ENCODE measurements at places on chromosomes 5 and 9.

- no peak for DNase-seq
Observed at GRCh38 chr9:15306068-15306756, 804 bp downstream of the TTC39B start.

GRCh38 chr5:139669662-139670368 lies 21.7 kb downstream of the CXXC5 start:
- no peak for DNase-seq

DNA sequence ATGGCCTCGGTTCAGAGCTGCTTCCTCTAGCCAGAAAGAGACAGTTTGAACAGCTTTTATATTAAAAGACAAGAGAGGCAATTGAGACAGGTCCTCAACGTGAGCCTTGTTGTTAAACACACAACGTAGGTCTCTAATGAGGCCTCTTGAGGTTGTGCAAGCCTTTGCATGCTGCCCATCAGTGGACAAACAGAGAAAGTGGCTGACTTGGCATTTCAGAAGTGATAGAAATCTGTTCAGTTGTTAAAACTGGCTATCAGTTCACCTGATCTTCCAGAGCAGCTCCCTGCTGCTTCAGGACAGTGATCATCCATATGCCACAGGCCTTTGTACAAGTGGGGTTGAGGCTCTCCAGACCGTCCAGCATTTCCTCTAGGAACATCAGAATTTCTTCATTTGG lies 58.8 kb downstream of the MROH2B start:
- DNase-seq = no peak

GRCh38 chr5:14801792-14802191 lies 69.8 kb downstream of the ANKH start:
- DNase-seq = no peak

DNA sequence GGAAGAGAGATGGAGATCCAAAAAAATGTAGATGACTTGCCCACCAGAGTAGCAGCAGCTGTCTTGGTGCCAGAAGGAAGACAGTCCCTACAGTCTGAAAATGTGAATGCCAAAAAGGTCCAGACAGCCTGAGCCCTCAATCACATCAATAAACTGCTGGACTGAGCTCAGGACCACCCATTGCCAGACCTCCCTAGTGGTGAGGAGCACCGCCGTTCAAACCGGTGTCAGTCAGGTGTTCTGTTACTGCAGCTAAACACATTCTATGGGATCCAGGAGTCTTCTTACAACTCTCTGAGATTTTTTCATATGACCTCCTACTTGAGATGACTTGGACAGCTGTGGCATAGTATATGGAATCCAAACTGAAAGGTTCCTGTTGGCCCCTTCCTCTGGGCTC lies 32.0 kb upstream of the OTP start:
- no peak for DNase-seq

GRCh38 chr5:135921388-135921787 lies 25.7 kb upstream of the IL9 start:
- no peak for DNase-seq

- no peak for DNase-seq
Observed at GRCh38 chr5:137696481-137696880, 39.4 kb downstream of the KLHL3 start.

DNA sequence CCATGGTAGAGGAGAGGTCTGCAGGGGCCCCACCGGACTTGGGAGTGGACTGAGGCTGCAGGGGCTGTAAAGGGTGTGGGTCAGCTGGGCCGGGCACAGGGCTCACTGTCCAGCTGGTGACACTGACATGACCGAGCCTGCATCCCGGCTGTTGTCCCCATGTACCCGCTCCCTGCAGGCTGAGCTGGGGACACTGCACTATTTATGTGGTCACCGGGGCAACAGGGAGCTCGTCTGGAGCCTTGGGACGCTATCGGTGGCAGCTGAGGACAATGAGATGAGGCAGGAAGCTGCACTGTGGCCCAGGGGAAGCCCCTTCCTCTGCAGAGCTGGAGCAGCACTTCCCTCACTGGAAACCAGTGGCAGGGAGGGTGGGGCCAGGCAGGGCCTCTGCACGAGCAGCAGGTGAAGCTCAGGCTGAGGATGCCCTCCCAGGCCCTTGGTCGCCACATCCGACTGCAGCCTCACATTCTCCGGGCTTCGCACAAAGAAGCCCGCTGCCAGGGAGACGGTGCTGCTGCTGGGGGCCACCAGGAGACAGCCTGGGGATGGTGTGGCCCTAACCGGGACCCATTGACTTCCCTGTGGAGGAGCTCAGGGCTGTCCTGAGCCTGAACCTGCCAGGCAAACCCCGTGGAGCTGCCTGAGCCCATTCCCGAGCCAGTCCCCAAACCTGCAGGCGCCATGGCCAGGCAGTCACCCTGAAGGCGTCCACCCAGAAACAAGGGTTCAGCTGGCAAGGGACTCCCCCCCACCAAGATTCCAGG lies 26.4 kb downstream of the ZDHHC11B start:
- DNase-seq = no peak

DNA sequence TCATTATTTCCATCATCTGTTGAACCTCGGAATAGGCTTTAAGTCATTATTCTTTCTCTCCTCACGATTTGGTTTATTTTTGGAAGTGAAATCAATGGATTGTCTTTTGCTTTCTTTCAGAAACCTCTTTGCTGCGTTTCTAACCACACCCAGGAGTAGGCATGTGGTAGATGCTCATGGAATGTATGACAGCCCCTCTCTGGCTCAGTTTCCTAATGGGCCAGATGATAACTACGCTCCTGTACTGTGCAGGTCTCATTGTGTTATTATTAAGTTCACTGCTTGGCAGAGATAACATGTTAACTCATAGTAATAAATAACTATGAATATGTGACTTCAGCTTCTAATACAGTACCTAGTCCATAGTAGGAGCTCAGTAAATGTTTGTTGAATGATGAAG lies 175.5 kb upstream of the KLF4 start:
- no peak for DNase-seq

DNA sequence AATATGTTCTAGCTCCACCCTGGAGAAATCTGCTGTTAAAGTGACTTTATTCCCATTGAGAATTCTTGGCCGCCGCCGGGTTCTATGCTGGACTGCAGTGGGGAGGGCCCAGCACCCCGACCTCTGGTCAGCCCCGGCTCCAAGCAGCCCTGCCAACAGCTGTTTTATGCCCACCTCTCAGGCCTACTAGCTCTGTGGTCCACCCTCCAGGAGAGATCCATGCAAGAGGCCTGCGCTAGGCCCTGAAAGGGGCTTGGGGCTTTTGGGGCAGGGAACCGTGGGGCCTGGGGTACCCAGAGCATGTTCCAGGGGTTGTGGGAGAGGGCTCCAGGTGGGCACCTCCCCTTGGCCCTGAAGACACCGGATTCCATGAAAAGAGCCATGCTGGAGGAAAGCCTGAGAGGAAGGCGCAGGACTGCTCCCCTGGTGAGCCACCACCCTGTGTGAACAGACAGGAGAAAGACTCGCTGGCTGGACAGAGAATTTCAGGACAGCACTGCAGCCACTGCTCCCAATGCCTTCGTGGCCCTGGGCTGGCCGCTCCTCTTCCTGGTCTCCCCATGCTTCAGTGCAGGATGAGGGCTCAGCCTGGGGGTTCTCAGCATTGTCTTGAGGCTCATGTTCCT lies 44.6 kb upstream of the RUFY1 start:
- no peak for DNase-seq

GRCh38 chr9:84439250-84439649 lies 98.7 kb upstream of the SLC28A3 start:
- DNase-seq = no peak

DNA sequence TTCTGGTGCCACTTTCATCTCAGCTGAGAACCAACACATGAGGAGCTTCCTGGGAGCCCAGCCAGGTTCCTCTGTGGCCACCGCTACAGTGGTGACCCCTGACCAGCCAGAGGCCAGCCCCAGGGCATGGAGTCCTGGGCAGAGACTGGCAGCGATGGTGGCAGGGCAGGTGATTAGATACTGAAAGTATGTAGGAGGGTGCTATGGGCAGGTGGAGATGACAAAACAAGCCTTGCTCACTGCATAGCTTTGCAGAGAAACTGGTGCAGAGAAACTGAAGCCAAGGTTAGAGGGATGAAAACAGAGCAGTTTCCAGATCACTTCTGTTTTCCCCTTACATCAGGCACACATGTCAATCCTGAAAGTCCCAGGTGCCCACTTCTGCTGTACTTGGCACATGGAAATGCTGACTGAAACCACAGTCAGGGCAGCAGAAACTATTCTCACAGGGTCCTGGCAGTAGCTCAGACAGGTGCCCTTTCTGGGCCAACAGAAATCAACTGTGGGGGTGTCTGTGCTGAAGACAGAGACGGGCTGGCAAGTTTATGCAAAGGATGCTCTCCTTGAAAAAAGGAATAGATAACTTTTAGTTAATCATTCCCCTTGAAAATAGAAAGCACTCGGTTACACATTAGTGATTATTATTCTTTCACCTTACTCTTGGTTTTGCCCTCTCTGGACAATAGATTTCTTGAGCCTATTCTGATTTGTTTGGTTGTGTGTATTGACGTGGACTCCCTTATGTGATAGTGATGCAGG lies 90.3 kb downstream of the ANKRD55 start:
- DNase-seq = no peak

DNA sequence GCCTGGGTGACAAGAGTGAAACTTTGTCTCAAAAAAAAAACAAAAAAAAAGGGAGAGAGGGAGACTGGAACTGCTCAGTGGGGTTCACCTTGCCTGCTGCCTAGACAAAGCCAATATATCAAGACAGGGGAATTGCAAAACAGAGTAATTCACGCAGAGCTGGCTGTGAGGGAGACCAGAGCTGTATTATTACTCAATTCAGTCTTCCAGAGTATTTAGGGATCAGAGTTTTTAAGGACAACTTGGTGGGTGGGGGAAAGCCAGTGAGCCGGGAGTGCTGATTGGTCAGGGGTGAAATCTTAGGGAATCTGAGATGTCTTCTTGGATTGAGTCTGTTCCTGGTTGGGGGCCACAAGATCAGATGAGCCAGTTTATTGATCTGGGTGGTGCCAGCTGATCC lies 25.6 kb upstream of the SPIN1 start:
- no peak for DNase-seq

GRCh38 chr9:134287591-134288491 lies 38.4 kb upstream of the RXRA start:
- no peak for DNase-seq

GRCh38 chr5:134430001-134430569 lies 18.4 kb upstream of the CDKN2AIPNL start:
- DNase-seq = no peak

- peak; percentile 20 for DNase-seq
Observed at GRCh38 chr9:94937214-94937903, 210.9 kb downstream of the AOPEP start.

DNA sequence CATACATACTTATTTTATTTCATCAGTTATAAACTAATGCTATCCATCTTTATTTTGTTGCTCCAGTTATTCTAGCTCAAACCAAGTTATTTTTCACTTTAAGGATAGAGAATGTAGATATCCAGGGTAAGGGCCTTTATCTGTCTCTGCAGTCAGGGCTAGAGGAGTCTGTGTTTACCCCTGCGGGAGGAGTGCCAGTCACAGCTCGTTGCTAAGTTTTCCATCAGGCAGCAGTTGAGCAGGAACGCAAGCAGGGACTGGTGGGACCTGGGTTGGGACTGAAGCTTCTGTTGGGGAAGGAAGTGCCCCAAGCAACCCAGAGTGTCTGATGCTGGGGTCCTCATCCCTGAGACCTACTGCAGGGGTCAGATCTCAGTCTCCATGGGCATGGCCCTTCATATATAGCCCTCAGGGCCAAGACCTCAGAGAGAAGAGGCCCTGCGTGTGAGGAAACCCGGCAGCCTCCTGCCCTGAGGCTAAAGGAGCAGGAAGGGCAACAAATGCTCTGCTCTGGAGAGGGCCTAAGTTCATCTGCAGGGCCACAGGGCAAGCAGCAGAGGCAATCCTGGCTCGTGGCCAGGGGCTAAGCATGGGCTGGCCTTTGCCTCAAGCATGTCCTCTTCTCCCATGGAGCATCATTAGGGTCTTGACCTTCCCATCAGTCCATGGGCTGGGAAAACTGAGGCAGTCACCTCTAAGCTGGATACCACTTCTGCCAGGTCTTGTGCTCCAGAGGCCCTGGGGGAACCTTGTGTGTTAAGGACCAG lies 6.6 kb downstream of the SLC22A4 start:
- no peak for DNase-seq

- DNase-seq = no peak
Observed at GRCh38 chr5:14247054-14247386, 103.9 kb downstream of the TRIO start.

DNA sequence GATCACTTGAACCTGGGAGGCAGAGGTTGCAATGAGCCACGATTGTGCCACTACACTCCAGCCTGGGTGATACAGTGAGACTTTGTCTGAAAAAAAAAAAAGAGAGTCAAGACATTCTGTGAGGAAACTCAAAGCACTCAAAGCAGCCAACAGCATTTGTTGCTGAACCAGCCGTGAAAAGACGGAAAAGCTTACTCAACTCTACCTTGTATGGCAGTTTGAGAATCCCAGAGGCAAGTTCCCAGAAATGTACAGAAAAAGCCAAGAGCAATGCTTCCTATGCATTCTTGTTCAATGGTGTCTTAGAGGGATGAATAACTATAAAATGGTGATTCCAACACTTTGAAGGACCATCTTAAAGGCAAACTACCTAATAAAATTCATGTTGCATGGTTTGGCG lies 170.2 kb downstream of the HSD17B3 start:
- DNase-seq = no peak

DNA sequence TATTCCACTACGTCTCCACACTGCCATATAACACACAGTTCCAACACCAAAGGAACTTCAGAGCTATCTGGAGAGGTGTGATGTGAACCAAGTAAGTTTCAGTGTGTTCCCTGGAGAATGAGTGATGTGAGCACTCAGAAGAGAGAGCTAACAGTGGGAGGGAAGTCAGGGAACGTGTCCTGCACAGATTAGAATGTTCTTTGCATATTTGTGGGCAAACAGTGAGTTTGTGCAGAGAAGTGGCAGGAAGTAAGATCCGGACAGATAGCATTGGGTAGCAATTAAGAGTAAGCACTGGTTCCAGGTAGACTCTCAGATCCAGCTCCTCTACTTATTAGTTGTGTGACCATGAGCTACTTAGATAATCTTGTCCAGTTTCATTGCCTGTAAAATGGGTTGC lies 206.4 kb downstream of the PDZD2 start:
- no peak for DNase-seq

DNA sequence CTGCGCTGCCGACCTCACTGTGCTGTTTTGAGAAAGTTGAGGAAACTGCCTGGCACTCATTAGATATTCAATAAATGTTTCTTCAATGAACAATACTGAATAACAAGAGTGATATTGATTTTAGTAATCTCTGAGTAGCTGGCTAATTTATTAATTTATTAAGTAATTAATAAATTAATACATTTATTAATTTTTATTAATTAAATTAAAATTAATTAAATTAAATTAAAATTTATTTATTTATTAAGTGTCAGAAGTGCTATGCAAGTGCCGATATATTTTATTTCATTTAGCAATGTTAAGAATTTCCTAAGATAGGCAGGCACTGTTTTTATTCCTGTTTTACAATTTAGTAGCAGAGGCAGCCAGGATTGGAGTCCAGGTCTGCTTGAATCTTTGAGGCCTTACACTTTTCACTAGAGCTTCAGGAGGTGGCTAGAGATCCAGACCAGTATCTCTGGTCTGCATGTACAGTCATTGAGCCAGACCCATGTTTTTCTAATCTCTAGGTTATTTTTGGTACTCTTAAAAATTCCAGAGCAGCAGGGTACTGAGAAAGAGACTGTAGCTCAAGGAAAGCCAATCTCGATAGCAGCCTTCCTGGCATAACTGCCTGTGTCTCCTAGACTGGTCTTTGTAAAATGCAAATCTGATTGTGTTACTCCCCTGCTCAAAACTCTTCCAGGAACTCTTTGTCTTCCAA lies 109.2 kb downstream of the ARHGEF28 start:
- no peak for DNase-seq
